Mesothelial cell of epicardium (in vitro differentiated cells): ENCODE measurements at places on chromosomes 5 and 9. TPM values are rescaled to one million over a fixed set of nuclear protein-coding genes. Genes with fewer than 3 reads are reported as not detected.

DNA sequence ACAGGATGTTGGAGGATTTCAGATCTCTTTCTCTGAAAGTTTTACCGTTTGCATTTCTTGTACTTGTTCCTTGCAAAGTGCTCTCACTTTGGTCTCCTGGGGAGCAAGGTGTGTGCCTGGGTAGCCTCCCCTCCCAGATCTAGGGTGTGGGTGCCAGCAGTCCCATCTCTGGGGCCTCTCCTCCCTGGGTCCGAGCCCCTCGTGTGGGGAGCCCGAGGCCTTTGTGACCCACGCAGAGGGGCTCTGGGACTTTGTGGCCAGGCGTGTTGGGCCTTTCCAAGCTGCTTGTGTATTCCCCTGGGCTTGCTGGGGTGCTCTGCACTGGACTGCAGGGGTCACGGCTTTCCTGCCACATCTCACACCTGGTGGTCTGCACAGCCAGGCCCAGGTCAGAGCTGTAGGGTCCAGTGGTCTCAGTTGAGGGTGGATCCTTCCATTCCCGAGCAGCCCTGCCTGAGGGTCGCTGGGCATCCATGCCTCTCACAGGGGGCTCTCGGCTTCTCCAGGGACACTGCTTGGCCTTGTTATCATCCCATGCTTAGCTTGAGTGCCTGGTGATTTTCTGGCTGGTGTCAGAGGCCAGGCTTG lies 96.3 kb downstream of the CACNA1B start:
- no peaks in the 10 kb centered on the region for H3K27me3 ChIP-seq
- H3K4me1 ChIP-seq, result no peaks in the 10 kb centered on the region
- DNase-seq, result peak; percentile 35

GRCh38 chr9:123866497-123866896 lies 63.4 kb downstream of the DENND1A start:
- no peaks in the 10 kb centered on the region for H3K36me3 ChIP-seq
- no peaks in the 10 kb centered on the region for H3K27me3 ChIP-seq
- peaks cover 18% of the 10 kb centered on the region for H3K4me1 ChIP-seq
- H3K4me3 ChIP-seq, result no peak overlapping the region
- no peak for DNase-seq

The CPLANE1 gene
- total RNA-seq, result 31.0 to 33.8 TPM (median 32.3 TPM) in 3 replicates

DNA sequence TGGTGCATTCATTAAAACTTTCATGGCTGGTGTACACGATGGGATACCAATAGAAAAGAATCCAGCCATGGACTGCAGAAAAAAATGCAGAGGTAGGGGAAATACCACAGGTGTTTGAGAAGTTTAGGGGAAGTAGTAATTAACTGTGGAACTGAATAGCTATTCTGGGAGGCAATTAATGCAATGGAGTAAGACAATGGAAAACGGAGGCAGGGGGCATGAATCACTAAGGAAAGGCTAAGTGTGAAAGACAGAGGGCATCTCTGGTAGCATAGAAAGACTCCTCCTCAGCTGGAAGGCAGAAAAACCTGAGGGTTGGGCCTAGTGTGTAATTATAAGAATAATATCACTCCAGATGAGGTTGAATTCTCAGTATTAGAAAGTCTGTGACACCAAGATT lies 30.9 kb upstream of the NPR3 start:
- no peaks in the 10 kb centered on the region for H3K4me1 ChIP-seq
- no peak for DNase-seq
- no peak overlapping the region for H3K4me3 ChIP-seq
- no peak overlapping the region for H3K27ac ChIP-seq
- H3K36me3 ChIP-seq, result peaks cover 3% of the 10 kb centered on the region

GRCh38 chr5:14109041-14109747 lies 33.9 kb upstream of the TRIO start:
- H3K27me3 ChIP-seq, result peaks cover 2% of the 10 kb centered on the region
- peaks cover 8% of the 10 kb centered on the region for H3K4me1 ChIP-seq
- no peak overlapping the region for H3K27ac ChIP-seq
- no peak for DNase-seq
- no peaks in the 10 kb centered on the region for H3K36me3 ChIP-seq
- no peak overlapping the region for H3K4me3 ChIP-seq

The IL13 gene
- total RNA-seq, result 0.33 to 0.78 TPM (median 0.50 TPM) in 3 replicates

GRCh38 chr5:94433397-94434163 lies 184.8 kb downstream of the KIAA0825 start:
- H3K4me1 ChIP-seq, result peaks cover 3% of the 10 kb centered on the region
- H3K27ac ChIP-seq, result no peak overlapping the region
- no peak for DNase-seq
- no peak overlapping the region for H3K4me3 ChIP-seq

DNA sequence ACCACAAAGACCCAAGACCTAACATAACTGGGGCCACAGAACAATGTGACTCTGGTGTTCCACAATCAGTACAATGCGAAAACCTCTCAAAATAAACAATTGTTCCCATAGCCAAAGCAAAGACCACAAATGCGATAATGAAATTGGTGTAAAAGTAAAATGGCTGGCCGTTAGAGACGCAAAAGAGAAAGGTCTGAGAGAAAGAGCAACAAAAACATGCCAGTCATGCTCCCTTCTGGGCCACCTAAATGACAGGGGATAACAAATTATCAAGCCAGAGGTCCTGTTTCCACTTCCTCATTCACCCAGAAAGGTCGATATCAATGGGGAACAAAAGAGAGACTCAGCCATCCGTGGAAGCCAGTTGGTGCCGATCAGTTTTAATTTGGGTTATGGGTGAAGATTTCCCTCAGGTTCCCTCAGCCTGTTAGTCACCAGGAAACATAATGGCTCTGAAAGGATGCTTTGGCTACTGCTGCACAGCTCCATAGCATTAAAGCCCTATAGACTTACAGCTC lies 9.2 kb upstream of the CFAP95 start:
- H3K36me3 ChIP-seq, result no peaks in the 10 kb centered on the region
- DNase-seq, result no peak
- no peak overlapping the region for H3K4me3 ChIP-seq
- H3K27me3 ChIP-seq, result peaks cover 17% of the 10 kb centered on the region

- no peak overlapping the region for H3K4me3 ChIP-seq
- H3K27me3 ChIP-seq, result no peaks in the 10 kb centered on the region
- no peak for DNase-seq
- peaks cover 21% of the 10 kb centered on the region for H3K36me3 ChIP-seq
- H3K4me1 ChIP-seq, result peaks cover 47% of the 10 kb centered on the region
These were observed 228.1 kb downstream of the FANCC start for GRCh38 chr9:95089257-95090022.

DNA sequence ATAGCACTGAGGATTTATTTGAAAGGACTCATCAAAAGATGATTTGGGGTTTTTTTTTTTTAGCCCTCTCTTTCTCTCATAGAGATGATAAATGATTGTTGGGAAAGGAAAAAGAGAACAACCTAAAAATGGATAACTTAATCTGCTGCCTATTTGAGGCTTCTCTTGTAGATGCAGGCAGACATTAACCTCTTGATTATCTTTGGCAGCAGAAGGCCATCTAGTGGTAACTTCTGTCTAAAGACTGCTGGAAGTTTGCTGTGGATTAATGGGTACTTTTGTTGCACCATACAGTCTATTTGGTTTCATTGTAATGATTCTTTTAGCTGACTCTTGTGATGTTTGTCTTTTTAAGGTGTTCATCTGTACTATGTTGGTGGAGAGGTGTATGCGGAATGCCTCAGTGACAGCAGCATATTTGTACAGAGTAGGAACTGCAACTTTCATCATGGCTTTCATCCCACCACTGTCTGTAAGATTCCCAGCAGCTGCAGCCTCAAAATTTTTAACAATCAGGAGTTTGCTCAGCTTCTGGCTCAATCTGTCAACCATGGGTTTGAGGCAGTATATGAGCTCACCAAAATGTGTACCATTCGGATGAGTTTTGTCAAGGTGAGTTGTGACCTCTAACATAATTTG lies 18.8 kb downstream of the SMIM32 start:
- peaks cover 38% of the 10 kb centered on the region for H3K36me3 ChIP-seq
- no peaks in the 10 kb centered on the region for H3K4me1 ChIP-seq
- H3K4me3 ChIP-seq, result no peak overlapping the region
- no peak overlapping the region for H3K27ac ChIP-seq

DNA sequence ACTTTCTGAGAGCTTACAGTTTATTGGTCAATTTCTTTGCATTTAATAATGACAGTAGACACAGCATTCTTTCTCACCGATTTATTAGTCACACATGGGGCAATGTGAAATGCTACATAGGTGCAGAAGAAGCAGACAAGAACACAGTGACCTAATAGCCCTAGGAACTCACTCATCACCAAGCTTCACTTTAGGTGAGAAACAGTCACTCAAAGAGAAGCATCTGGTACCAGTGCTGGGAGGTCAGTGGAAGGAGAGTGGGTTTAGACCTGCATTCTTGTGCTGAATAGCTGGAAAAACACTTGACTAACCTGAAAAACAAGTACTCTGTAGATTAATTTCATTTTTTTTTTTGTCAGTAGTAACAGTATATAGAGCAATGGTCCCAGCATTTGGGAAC lies 179.6 kb downstream of the GRIA1 start:
- H3K27ac ChIP-seq, result peak overlapping the region; percentile 51
- H3K4me3 ChIP-seq, result no peak overlapping the region
- H3K36me3 ChIP-seq, result no peaks in the 10 kb centered on the region
- peaks cover 22% of the 10 kb centered on the region for H3K4me1 ChIP-seq

DNA sequence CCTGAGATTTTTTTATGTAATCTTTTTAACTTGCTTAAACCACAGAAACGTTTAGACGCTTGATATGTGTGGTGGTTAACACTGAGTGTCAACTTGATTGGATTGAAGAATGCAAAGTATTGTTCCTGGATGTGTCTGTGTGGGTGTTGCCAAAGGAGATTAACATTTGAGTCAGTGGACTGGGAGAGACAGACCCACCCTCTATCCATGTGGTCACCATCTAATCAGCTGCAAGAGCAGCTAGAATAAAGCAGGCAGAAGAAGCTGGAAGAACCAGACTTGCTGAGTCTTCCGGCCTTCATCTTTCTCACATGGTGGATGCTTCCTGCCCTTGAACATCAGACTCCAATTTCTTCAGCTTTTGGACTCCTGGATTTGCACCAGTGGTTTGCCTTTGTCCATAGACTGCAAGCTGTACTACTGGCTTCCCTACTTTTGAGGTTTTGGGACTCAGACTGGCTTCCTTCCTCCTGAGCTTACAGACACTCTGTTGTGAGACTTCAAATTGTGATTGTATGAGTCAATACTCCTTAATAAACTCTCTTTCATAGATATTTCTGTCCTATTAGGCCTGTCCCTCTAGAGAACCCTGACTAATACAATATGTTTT lies 816.0 kb upstream of the CDH9 start:
- DNase-seq, result no peak
- H3K4me1 ChIP-seq, result peaks cover 5% of the 10 kb centered on the region
- H3K27me3 ChIP-seq, result no peaks in the 10 kb centered on the region
- no peak overlapping the region for H3K27ac ChIP-seq
- H3K36me3 ChIP-seq, result peaks cover 8% of the 10 kb centered on the region

DNA sequence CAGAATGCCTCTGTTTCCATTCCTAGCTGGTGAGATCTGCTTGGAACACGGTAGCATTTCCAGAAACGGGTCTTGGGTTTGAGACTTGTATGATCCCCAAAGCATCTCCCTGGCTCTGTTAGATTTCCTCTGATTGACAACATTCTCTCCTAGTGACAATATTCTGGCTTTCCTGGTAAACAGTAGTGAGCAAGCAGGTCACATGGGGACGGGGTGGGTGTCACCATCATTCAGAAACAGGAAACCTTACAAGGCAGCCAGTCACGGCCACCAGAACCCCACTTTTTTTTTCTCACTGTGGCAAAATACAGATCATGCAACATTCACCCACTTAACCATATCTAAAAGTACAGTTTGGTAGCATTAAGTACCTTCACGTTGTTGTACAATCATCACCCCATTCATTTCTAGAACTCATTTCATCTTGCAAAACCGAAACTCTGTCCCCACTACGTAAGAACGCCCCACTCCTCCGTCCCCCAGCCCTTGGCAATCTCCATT lies 90.1 kb upstream of the LMX1B start:
- no peak overlapping the region for H3K27ac ChIP-seq
- no peak overlapping the region for H3K4me3 ChIP-seq
- H3K27me3 ChIP-seq, result peaks cover 41% of the 10 kb centered on the region
- DNase-seq, result no peak
- H3K36me3 ChIP-seq, result no peaks in the 10 kb centered on the region

The ORM1 gene
- total RNA-seq, result not detected in 3 replicates

DNA sequence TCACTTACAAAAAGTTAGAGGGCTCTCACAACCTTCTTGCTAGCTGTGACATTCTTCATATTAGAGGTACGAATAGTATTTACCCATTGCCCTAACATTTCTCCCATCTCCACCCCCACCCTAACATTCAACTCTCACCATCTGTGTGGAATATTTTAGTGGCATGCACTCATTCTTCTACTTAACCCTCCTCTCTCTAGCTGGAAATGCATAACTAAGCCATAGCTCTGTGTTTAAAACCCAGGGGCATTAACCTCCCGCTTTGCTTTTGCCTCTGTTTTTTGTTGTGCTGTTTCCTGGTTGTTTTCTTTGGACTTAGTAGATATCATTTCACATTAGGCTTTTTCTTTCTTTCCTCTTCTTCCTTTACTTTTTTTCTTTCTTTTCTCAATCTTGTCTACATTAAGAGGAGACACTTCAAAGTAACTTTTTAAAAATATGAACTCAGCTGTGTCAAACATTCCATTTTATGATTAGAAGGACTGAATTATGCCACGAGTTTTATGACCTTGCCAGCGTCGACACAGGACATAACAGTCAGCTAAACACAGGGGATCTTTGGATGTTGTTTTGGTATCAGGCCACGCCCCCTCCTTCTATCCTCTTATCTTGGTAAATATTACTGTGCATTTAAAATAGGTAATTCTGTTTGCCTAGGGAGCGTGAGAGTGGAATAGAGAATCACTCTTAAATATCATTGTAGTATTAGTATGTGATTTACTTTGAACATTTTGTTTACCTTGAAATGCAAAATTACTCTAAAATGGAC lies 236.0 kb downstream of the CD180 start:
- H3K4me1 ChIP-seq, result peaks cover 38% of the 10 kb centered on the region
- H3K27ac ChIP-seq, result peak overlapping the region; percentile 86
- no peak for DNase-seq
- H3K27me3 ChIP-seq, result no peaks in the 10 kb centered on the region

DNA sequence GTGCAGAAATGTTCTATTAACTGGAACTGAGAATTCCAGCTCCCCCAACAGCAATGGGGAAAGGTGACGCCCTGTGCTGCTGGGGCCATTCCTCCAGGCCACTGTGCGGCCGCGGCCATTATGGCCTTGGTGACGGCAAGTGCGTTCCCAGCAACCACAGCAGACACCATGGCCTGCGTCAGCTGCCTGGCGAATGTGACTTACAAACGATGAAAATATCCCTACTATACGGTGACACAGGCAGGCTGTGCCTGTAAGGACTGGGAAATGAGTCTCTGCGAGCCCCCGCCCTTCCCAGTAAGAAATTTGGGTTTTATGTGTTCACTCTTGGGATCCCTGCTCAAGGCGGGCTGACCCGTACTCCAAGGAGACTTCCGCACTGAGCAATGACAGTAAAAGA lies 20.6 kb downstream of the CLPTM1L start:
- H3K27me3 ChIP-seq, result no peaks in the 10 kb centered on the region
- H3K27ac ChIP-seq, result no peak overlapping the region
- peaks cover 54% of the 10 kb centered on the region for H3K36me3 ChIP-seq
- no peak for DNase-seq
- H3K4me3 ChIP-seq, result no peak overlapping the region
- no peaks in the 10 kb centered on the region for H3K4me1 ChIP-seq

GRCh38 chr5:165573445-165573844 lies 2068.0 kb downstream of the MAT2B start:
- no peaks in the 10 kb centered on the region for H3K36me3 ChIP-seq
- no peak for DNase-seq
- H3K27me3 ChIP-seq, result no peaks in the 10 kb centered on the region

The PCDHA4 gene
- 18.8 to 20.9 TPM (median 19.8 TPM) in 3 replicates for total RNA-seq

- peaks cover 1% of the 10 kb centered on the region for H3K27me3 ChIP-seq
- H3K27ac ChIP-seq, result no peak overlapping the region
- no peak overlapping the region for H3K4me3 ChIP-seq
- no peaks in the 10 kb centered on the region for H3K36me3 ChIP-seq
- no peak for DNase-seq
- H3K4me1 ChIP-seq, result peaks cover 11% of the 10 kb centered on the region
These were observed 6.7 kb upstream of the AQP3 start for GRCh38 chr9:33453999-33454660.

The PIP5KL1 gene
- total RNA-seq, result 7.6 to 9.0 TPM (median 8.2 TPM) in 3 replicates
